BJ (cell line): ENCODE measurements at places on chromosomes 16 and 17.

- DNase-seq: no peak
Observed at GRCh38 chr17:18117982-18118975, 9.7 kb downstream of the MYO15A start.

GRCh38 chr17:34436607-34437006, 73.6 kb upstream of the CCL1 start:
- DNase-seq: no peak

DNA sequence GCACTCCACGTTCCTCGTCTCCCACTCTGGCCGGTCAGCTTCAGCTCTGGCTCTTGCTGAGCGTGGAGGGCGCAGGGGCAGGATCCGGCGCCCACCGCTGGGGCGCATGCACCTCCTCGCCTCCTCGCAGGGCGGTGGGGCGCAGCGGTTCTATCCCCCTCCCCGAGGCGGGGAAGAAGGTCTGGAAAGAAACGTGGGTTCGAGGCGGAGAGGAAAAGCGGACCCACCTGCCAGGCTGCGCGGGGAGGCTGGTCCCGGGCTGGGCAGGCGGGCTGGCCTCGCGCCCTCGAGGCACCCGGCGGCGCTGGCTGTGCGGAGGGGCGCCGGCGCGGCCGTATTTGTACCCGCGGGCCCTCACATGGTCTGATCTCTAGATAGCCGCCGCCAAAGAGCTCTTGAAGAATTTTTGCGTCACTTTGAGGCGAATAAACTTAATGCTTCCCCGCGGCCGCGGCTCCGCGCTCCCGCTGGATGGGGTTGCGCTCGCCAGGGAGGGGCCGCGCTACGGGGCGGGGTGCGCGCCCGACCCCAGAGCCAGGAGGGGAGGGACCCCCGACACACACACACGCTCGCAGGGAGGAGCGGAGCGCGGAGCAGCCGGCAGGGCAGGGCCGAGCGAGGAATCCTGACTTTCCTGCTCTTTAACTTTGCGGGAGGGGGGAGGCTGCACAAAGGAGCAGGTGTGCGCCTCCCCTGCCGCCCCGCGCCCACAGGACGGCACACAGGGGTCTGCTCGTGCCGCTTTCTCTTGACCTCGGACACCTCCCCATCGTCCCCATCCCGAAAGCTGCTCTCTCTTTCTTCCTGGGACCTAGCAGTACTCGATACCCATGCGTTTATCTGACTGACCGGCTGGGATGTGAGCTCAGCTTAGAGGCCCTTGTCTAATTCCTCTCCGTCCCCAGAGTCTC, at the start of gene SLC6A4:
TSS of gene SLC6A4 (minus strand) at position 312 of the 911 bp plus-strand sequence. CDS start 13,739 bp downstream, outside the sequence.
- DNase-seq: no peak

GRCh38 chr16:31050280-31051030, 17.1 kb downstream of the STX4 start:
- no peak for DNase-seq

GRCh38 chr16:81172769-81173658, 65.5 kb upstream of the BCO1 start:
- no peak for DNase-seq
